Activated naive CD4-positive, alpha-beta T cell treated with anti-CD3 and anti-CD28 coated beads, Interleukin-2, amount 10 ng/mL, durations not matched to agents 7 days and 5 days (primary cell): ENCODE measurements at places on chromosomes 13 and 19.

DNA sequence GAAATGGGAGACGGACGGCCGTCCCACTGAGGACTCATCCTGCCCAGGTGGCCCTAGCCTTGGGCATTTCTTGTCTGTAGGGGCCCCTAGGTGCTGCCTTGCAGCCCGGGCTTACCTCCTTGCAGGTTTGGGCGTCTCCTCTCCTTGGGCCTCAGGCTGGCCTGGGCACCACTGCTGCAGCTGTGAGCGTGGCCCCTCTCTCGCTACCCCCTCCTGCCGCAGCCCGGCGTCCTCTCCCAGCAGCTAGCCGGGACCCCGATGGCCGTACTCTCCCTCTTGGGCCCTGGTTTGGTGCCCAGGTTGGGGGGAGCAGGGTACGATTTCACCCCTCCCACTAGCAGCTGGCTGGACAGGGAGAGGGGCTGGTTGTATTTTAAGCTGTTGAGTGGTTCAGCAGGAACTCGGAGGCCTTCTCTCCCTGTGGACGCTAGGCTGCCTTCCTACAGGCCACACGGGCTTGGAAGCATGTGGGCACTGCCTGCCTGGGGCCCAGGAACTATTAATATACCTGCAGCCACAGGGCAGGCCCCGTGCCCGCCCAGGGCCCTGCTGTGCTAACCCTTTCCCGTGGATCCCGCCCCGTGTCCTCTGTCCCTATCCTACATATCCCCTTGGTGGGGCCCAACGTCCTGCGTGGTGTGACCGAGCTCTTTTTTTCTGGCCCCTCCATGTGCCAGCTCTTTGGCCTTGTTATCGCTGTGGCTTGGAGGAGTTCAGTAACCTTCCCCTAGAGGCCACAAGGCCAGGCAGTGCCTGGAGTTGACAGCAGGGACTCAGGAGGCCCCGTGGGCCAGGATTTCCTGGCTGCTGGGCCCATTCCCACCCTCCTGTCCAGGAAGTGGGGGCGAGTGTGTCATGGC lies 11.7 kb downstream of the NDUFB7 start:
- no peak for DNase-seq

GRCh38 chr19:2455851-2456570 lies 748 bp downstream of the LMNB2 start:
- DNase-seq = peak; percentile 70

DNA sequence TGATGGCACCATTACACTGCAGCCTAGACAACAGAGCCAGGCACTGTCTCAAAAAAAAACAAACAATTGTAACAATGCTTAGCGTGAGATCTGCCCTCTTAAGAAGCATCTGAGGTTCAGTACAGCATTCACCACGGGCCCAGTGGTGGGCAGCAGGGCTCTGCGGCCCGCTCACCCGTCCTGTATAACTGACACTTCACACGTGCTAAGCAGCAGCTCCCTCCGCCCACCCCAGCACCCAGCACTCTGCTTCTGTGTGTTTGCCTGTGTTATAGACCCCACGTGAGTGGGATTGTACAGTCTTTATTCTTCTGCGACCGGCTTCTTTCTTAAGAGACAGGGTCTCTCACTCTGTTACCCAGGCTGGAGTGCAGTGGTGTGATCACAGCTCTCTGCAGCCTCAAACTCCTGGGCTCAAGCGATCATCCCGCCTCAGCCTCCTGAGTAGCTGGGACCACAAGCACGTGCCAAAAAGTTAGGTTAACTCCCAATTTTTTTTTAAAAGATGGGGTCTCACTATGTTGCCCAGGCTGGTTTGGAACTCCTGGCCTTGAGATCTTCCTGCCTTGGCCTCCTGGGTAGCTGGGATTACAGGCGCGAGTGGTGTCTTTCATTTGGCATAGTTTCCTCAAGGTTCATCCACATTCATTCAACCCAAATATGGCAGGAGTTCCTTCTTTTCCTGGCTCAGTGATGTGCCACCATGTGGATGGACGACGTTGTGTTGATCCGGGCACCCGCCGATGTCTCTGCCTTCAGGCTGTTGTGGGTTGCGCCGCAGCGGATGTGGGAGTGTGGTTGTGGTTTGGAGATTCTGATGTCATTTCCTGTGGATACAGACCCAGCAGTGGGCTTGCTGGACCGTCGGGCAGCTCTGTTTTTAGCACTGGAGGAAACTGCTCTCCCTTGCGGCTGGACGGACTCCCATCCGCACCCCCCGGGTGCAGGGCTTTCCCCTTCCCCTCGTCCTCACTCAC lies 170.0 kb downstream of the KDM4B start:
- DNase-seq = peak; percentile 91

DNA sequence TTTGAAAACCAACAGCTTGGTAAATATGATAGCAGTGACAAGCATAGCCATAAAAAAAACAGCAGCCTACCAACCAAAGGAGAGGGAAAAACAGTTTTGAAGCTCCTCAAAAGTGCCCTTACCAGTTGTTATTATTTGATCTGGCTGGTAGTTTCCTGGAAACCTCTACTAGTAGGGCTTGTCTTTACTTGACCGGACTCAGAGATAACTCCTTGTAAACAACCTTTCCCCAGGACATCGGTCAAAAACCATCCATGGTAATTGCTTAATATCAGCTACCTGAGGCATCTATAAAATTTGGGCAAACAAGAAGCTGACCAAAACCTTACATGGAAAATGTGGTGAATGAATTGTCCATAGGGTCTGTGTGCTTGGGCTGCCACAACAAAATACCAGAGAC lies 210.9 kb downstream of the FGF14 start:
- no peak for DNase-seq

DNA sequence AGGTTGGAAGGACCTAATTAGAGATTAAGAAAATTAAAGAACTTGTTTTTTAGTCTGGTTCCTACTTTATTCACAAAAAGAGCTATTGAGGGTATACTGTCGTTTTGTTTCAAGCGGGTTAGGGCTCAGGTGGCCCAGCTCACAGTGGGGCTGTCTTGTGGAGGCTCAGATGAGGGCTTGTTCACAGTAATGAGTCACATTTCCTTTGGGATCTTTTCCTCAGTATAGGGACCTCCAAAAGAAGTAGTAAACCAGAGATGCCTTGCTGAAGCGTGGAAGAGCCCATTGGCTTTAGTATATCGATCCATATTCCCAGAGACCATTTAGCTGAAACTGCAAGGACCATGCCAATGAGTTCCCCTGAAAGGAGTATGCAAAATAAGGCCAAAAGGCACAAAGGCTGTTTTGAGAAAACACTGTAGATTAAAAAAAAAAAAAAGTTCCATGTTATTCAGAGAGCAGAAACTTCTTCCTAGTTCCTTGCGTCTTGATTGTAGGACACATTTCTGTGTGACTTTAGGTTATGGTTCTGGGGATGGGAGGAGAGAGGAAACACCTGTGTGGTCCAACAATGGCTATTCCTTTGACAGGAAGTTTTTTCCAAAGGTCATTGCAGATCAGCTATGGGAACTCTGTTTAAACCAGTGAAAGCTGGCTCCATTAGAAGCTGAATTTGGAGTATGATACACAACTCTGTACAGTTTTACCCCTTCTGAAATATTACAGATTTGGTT lies 32.8 kb upstream of the GPI start:
- DNase-seq = no peak

- no peak for DNase-seq
Observed at GRCh38 chr13:109012115-109012514, 382.7 kb downstream of the MYO16 start.

GRCh38 chr13:94495806-94496205 lies 16.3 kb upstream of the DCT start:
- no peak for DNase-seq

DNA sequence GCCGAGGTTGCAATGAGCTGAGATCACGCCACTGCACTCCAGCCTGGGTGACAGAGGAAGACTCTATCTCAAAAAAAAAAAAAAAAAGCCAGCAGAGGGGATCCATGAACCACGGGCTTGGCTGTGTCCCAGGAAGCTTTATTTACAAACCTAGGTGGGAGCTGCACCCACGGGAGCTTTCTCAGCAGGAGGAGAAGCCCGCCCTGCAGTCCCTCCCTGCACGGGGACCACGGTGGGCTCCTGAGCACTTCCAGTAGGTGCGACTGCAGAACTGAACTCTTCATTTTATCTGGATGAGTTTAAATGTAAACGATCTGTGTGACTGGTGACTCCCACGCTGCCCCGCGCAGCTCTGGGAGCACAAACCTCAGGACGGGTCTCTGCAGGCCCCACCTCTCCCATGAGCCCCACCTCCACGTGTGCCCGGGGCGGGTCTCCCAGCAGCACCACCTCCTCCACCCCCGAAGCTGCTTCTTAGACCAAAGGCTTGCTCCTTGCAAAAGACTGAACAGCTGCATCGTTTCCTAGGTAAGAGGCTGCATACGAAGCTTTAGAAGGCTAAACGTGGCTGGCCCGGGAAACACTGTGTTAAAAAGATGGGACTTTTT lies 66.4 kb downstream of the SPACA7 start:
- DNase-seq = peak; percentile 11

DNA sequence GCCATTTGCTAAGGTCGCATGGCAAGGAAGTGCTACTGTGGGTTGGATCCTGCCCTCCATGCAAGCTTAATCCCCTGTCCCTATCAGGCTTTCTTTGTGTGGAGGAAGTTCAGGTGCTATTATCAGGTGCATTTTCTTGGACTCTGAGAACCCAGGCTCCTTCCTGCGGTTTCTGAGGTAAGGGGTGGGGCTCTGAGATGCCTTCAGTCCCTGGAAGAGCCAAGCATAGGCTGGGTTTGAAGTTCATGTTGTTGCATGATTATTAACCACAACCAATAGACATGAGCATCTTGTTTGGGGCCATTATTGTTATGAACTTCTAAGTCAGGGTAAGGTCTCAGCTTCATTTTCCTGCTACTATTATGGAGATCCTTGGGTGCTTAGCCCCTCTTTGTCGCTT lies 109.5 kb downstream of the NALCN start:
- no peak for DNase-seq

DNA sequence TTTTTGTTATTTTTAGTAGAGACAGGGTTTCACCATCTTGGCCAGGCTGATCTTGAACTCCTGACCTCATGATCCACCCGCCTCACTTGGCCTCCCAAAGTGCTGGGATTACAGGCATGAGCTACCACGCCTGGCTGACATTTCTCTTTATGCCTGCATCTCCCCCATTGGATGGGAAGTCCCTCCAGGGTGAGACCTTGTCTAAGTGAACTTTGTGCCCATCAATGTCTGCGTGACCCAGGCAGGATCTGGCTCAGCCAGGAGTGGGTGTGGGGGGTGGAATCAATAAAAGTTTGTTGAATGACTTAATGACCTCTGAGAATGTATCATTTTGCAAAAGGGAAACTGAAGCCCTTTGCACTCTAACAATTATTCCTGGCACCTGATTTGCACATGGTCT lies 1.8 kb upstream of the ARRDC5 start:
- no peak for DNase-seq

- no peak for DNase-seq
Observed at GRCh38 chr19:45553464-45553863, 31.1 kb downstream of the OPA3 start.

GRCh38 chr19:5430237-5430636 lies 25.0 kb upstream of the ZNRF4 start:
- DNase-seq = no peak

DNA sequence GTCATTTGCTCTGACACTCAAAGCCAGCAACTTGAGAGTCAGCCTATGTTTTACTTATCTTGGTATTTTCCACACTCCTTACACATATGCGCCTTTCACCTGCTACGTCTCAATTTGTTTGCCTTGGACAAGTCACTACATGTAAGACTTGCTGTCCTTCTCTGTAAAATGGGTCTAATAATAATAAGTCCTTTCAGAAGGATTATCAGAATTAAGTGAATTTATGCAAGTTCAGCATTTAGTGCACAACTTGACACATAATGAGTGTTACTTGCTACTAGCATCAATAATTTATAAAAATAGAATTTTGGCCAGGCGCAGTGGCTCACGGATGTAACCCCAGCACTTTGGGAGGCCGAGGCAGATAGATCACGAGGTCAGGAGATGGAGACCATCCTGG lies 71.1 kb upstream of the UBL3 start:
- DNase-seq = no peak

- DNase-seq = peak; percentile 73
Observed at GRCh38 chr19:45670670-45671453, 2.8 kb downstream of the GIPR start.

- DNase-seq = peak; percentile 22
Observed at GRCh38 chr13:100089465-100090032, 656 bp downstream of the PCCA start.

GRCh38 chr13:79837741-79838450 lies 356.9 kb downstream of the NDFIP2 start:
- no peak for DNase-seq

- no peak for DNase-seq
Observed at GRCh38 chr13:46687810-46688209, 109.2 kb downstream of the ESD start.

GRCh38 chr13:105319875-105320274 lies 1215.6 kb downstream of the EFNB2 start:
- DNase-seq = no peak

- no peak for DNase-seq
Observed at GRCh38 chr13:107994137-107994536, 221.2 kb downstream of the LIG4 start.

DNA sequence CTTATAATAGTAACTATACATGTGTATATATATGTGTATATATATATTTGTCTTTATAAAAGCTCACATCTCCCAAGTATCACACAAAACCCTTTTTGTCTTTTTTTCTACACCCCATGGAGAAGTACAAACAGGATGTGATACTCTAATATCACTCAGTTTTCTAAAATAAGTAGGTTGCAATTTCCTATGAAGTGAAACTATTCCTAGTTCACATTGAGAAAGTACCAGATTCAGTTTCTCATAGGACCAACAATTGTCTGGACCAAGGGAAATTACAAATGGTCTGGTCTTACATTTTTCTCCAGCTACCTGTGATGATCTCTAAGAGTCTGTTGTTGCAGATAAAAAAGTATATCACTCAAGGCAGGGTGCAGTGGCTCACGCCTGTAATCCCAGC lies 17.9 kb upstream of the LILRB1 start:
- no peak for DNase-seq

- peak; percentile 86 for DNase-seq
Observed at GRCh38 chr19:7868671-7869452, 5.3 kb downstream of the PRR36 start.

DNA sequence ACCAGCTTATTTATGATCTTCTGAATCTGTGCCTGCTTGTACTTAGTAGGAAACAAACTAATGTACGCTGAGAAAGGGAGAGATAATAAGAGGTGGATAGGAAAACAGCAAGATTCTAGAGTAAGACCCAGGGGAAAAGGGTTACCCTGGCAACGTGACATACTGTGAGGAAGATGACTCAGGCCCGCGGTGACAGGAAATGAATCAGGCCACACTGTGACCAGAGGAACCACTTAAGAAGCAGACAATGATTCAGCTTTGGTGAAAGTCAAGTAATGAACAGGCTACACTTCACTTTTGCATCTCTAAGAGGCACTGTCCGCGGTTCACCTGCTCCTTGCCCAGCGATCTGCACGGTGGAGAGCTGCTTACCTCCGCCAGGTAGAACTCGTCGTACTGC lies 158.2 kb downstream of the NALCN start:
- peak; percentile 40 for DNase-seq
